NCI-H1694 treated with DMSO at 0.1 percent for 48 hours (cell line): ENCODE measurements at places on chromosomes 5 and 9.

DNA sequence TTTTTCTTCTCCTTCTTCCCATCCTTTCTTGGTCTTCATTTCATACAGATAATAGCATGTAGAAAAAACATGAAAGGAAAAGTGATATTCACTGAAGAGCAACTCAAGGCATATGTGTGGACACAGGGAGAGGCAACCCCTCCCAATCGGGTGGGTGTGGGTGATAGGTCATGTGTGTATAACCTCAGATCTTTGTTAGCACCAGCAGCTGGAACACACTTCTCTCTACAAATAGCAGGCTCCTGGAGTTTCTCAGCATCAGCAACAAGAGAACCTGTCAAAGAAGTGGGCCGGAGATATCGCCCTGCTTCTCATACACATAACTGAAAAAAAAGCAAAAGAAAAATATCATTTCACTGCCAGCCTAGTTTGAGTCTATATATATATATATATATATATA, 426.4 kb downstream of the DTWD2 start:
- DNase-seq: no peak

- DNase-seq: no peak
These were observed 26.1 kb upstream of the RNU6ATAC start for GRCh38 chr9:134190232-134191121.

DNA sequence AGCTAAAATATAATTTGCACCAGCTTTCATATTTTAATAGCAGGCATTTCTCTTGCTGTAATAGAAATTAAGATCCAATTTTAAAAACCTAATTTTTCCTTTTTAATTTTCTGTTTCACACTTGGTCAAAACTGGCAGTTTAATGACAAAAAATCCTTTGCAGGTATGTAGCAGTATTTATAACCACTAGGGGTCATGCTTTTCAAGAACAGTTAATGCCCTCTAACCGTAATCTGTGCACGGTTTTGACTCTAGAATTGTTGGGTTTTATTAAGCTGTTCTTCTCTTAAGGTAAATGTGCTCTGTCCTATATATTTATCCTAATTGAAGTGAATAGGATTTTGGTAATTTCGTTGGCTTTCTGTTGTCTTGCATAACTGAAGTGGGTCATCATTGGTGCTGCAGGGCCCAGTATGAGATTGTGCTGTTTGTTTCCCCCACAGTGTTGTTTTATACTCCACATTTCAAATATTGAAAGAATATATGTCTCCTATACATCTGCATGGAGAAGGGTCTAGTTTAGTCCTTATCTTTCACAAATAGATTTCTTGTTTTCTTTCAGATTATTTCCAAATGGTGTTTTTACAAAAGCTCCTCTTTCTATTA, 107.4 kb downstream of the SCAMP1 start:
- peak; percentile 61 for DNase-seq

DNA sequence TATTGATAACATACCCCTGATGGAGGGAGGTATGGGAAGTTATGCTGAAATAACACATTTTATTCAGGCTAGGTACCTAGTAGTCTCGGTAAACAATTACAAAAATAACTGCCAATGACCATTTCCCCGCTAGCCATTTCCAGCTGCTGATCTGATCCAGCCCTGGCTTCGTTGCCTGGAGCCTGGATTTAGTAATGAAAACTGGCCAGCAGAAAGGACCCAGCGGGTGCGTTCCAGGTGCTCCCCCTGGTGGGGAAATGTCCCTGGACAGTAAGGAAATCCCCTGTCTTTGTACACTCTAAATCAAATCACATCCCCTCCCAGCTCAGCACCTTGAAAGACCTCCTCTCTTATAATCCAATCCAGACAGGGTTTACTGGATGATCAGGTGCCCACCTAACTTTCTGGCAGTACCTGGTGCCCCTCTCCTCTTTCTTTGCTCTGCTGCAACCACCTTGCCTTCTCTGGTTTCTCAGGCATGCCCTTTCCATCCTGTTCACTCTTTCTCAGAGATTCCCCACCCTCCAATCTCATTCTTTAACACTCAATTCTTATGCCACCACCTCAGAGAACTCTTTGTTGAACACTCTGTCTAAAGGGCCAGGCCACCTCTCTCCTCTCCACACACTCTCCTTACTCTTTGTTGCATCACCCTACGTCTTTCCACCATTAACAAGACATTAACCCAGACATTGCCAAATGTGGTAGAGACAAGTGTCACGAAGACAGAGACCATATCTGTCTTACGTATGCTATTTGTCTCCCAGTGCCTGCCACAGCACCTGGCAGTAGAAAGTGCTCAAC, 50.1 kb upstream of the SMAD5 start:
- DNase-seq: no peak

- DNase-seq: no peak
These were observed 43.4 kb downstream of the PPP1R2B start for GRCh38 chr5:156893517-156893916.

- no peak for DNase-seq
These were observed 6.8 kb downstream of the ENC1 start for GRCh38 chr5:74633695-74634094.
